Suppressor macrophage treated with lipopolysaccharide for 4 hours (primary cell): ENCODE measurements at places on chromosomes 6 and 20.

- no peak for DNase-seq
Observed at GRCh38 chr6:143621159-143621873, 56.4 kb upstream of the PHACTR2 start.

DNA sequence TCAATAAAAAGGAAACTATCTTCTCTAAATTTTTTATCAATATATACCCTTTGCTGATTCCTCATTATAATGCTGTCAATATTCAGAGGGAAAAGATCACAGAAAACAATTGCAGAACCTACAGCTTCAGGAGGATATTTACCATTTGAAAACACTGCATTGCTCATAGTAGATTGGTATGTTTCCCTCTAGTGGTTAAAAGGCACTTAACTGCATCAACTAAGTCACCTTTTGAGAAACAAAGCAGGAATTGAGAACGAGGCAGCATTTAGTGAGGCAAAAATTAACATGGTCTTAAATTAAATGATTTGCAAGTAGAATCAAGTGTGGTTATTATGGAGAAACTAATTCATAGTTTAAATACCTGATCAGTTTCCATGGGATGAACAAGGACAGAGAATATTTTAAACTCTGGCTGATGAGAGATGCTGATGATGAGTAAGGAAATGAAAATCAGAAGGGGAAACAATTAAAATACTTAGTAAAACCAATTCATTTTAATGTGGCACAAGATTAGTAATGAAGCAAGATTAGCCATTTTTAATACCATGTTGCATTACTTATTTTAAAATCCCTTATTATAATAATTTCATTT lies 642.1 kb downstream of the EPHA7 start:
- DNase-seq: peak; percentile 9

DNA sequence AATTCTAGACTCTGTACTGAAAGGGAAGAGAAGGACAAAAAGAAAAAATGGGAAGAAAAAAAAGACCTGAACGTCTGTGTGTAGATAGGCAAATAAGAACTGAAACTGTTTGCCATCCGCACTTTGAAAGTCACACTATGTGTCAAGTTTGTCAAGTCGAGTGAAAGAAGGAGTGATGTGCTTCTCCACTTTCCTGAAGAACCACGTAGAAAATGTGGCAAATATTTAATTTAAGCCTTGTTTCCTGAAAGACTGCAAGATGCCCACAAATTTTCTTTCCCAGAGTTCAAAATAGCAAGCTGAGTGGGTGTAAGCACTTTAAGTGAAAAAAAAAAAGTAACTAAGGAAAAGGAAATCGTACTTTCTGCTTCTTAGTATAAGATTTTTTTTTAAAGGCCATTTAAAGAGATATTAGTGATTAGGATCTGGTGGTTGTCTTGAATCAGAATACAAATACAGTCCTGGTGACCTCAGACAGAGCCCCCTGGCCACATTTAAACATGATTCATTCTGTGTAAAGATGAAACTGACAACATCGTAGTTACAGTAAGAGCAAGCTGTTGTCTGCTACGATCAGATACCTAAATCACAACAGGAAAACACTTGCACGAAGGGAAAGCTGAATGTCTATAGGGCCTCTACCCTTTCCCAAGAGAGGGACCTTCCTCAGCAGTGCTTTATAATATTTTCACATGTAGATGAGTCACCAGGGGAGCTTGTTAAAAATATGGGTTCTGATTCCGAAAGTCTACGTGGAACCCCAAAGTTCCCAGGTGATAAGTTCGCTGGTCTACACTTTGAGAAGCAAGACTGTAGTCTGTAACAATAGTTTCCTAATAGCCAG lies 102.3 kb downstream of the HIVEP2 start:
- DNase-seq: peak; percentile 84

DNA sequence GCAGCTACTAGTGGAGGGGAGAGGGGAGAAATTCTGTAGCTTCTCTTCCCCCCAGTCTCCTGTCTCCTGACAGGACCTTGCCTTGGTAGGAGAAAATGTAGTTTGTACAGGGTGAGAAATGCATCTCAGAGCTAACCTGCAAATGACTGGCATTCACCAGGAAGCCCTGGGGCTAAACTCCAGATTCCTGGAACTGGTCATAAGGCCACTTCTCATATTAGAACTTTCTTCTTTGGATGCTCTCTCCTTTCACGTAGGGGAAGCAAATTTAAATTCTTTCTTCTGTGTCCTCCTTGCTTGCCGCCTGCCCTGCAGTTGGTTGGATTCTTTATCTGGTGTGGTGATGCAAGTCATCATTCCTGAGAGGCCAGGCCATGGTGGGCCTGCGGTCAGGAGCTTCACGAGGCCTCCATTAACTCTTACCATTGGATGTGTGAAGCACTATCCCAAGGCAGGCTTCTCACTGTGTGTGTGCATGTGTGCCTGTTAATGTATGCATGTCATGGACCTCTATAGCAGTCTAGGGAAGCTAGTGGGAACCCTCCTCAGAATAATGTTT lies 182.0 kb downstream of the PHF3 start:
- no peak for DNase-seq

DNA sequence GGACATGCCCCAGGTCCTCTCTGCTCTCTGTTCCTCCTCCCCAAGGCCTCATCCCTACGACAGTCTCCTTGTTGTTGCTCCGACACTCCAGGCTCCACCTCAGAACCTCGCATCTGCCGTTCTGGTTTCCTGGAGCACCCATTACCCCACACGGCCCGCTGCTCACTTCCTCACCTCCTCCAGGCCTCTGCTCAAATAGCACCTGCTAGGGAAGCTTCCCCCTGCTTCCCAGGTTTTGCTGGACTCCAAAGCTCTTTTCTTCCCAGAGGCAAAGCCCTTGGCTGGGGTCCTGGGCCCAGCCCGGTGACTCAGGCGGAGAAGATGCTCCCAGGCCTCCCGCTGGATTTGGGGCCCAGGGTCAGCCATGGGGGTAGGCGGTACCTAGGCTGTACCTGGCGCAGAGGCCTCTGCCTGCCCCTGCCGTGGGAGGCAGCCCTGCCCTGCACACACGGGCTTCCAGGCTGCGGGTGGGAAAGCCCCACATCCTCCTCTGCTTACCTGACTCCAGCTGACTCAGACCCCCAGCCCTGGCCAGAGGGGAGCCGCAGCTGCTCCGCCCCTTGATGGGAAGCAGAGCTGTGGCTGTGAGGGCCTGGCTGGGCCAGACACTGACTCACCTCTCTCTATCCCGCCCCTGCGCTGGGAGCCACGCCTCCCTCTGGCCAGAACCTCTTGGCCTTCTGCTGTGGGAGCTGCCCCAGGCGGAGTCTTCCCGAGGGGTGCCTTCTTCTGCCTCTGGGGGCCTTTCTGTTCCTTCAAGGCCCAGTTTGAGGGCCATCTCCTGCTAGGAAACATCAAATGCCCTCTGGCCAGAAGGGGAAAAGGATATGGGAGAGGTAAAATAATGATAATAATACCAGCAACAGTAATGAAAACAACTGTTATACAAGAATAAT lies 130.5 kb downstream of the CEBPB start:
- peak; percentile 85 for DNase-seq

DNA sequence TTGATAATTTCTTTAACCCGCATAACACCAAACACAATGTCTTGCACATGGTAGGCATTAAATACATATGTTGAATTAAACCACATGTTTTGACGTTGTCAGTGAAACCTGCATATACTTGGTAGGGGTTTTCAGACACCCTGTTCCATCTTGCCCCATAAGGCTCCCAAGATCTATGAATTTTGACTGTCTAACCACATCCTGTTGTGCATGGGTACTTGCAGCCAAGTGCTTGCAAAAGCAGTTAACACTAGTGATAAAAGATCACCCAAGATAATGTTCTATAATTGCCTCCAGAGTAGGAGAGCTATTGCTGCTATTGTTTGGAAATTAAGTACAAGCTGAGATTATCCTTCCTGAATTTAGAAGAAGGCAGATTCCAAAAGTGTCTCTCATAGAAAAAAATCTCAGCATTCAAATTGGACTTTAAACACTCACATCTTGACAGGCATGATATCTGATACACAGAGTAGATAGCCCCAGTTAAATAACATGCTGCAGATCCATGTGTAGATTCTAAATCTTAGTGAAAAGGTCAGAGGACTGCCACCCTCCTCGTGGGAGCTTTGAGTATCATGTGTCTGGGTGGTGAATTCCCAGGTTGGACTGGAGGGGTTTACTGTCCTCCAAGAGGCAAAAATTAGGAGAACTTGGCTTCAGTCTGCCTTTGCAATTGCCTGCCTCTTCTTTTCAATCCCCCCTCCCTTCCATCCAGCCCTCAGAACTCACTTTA lies 25.8 kb upstream of the CCN6 start:
- DNase-seq: no peak

GRCh38 chr20:57412347-57413029 lies 21.3 kb downstream of the RBM38 start:
- no peak for DNase-seq

- DNase-seq: no peak
Observed at GRCh38 chr6:13681305-13682061, 30.2 kb downstream of the RANBP9 start.

DNA sequence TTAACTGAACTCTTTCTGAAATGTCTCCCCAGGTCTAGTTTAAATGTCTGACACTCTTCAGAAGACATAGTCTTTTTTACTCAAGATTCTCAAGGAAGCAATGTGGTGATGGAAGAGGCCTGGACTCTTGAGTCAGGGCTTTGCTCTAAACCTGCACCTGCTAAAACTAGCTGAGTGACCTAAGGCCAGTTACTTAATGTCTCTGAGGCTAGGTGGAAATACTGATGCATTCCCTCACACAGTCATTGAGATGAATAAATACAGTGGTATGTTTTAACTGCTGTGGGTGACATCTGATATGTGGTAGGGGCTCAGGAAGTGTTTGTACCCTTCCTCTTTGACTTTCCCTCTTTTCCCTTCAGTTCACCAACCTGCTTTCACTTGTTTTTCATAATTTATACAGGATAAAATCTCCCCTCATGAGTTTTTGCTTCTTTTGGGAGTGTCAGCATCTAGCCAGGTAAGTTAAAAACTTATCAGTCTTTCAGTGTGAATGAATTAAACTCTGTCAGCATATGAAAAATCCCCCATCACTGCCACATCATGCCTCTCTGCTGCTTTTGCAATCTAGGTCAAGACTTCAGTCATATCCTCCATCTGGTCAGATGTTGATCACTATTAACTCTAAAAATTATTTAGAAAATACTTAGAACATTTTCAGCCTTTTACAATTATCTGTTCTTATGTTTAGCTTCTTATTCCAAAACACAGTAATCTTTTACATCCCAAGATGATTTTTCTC lies 178.7 kb upstream of the TNFAIP3 start:
- DNase-seq: no peak

DNA sequence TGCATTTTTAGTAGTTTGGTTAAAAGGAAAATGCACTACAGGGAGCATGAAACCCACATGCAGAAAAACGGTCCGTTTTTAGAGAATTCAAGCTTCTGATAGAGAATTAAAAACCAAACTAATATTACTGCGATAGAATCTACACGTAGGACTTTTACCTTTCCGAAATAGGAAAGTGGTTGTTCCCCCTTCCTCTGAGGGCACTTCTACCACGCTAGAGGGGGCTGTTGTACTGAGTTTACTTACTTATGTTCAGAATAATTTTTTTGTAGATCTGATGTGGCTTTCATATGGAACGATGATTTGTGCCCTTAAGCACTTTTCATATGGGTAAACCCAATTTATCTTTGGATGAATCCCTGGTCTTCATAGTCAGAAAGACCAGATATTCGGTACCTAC lies 264.3 kb upstream of the PLN start:
- DNase-seq: peak; percentile 61

- no peak for DNase-seq
Observed at GRCh38 chr6:164322533-164322932, 908.0 kb downstream of the QKI start.

- DNase-seq: no peak
Observed at GRCh38 chr6:111256646-111257045, 169.3 kb downstream of the SLC16A10 start.

- DNase-seq: no peak
Observed at GRCh38 chr6:98583506-98583905, 250.9 kb upstream of the POU3F2 start.

DNA sequence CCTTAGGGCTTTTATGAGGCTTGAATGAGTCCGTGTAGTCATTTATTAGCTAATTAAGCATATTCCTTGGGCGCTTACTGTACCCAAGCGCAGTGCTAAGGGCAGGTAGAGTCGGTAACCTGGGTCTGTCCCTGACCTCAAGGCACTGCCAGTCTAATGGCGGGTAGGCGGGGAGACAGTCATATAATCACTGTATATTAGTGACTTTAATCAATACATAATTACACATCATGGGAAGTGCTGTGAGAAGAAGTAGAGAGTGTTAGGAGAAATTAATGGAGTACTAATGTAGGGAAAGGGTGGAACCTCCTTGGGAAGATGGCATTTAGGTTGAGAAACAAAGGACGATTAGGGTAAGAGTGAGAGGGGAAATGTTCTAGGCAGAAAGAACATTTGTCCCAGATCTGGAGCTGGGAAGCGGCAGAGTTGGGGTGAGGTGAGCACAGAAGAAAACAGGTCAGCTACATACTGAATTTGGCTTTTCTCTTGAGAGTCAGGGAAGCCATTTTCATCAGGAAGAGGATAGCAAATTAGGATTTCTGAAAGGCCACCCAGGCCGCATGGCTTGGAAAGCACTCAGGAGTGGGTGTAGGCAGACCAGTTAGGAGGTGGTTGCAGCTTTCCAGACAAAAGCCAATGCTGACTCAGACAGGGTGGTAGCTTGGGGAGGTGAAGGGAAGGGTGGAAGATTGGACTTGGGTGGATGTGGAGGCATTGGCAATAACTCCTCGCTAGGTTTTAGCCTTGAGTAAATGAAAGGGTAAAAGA lies 954 bp upstream of the BLCAP start:
- no peak for DNase-seq

DNA sequence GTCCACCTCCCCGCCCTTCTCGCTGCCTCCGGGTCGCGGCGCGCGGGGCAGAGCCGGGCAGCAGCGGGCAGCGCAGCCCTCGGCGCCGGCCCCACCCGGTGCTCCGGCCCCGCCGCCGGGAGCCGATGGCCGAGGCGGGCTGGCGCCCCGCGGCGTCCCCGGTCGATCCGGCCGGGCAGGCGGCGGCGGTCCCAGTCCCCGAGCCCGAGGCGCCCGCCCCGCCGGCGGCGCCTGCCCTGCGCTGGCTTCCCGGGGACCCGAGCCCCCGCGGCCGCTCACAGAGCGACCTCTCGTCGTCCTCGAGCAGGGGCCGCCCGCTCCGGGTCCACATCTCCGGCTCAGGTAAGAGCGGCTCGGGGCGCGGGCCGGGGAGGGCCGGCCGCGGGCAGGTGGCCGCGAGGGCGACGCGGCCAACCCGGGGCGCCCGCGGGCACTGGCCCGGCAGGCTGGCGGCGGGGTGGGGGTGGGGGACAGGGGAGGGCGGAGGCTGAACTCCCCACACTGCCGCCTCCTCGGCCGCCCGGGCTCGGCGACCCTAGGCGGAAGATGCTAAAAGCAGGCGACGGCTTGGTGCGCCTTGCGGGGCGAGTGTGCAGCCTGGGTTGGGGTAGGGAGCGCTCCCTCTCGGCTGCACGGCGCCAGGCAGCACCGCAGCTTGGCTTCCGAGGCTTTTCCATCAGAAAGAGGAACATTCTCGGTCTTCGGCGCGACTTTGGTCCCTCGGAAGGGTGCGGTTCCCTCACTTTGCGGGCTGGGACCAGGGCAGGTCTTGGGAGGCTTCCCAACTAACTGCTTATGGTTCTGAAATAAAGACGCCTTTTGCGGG lies 25.6 kb upstream of the FUCA2 start:
- peak; percentile 83 for DNase-seq

- DNase-seq: no peak
Observed at GRCh38 chr20:50328996-50329898, 138.6 kb downstream of the CEBPB start.

GRCh38 chr20:10935658-10936402 lies 262.0 kb upstream of the JAG1 start:
- DNase-seq: no peak
